ENCODE measurements at places on chromosomes 2 and 18.

DNA sequence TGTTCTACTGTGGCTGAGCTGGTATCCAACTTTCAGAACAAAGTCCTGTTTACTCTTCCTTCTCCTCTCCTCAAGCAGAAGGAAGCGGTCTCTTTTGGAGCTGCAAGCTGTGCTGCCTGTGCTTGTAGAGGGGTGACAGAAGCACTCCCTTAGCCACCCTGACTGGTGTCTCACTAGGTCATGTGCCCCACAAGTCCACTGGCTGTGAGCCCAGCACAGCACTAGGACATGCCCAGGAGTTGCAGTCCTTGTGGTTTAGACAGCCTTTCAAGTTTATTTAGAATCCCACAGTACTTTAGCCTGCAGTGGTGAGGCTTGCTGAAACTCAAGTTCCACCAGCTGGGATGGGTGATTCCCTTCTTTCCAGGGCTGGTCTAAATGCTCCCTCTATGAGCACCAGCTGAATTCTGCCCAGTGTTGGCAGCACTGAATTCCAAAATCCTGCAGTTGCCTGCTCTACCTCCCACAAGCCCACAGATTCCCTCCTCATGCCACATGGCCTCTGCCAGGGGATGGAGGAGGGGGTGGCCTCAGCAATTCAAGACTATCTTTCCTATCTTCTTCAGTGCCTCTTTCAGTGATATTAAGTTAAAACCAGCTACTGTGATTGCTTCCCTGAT is 61.2 kb downstream of the CCDC85A start:
- DNase-seq, result no peak

DNA sequence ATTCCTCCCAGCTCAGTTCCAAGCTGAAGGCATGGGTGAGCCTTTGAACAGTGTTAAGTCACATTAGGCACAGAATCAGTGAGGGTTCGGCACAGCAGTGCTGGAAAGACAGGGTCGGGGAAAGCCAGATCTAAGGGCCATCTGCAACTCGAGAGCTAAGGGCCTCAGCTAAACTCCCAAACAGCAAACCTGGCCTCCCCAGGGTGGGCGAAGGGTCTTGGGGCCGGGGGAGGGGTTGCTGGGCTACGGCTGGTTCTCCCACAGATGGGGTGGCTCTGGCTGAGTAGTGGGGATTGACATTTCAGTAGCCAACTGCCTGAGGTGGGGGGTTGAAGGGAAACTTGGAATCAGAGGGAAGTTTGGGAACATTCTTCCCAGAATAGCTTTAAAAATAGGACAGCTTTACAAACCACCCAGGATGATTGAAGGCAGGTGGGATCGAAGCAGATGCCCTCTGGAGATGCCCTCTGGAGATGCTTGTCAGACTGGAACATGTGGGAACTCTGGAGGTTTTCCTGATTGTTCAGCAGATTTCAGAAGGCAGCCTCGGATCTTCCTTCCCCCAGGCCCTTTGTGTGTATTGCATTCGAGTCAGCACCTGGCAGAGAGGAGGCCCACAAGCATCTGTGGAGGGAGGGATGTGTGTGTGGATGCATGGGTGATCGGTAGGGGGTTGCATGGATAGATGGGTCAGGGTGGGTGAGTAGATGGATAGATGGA is 156.4 kb downstream of the SMAD7 start:
- DNase-seq, result no peak

DNA sequence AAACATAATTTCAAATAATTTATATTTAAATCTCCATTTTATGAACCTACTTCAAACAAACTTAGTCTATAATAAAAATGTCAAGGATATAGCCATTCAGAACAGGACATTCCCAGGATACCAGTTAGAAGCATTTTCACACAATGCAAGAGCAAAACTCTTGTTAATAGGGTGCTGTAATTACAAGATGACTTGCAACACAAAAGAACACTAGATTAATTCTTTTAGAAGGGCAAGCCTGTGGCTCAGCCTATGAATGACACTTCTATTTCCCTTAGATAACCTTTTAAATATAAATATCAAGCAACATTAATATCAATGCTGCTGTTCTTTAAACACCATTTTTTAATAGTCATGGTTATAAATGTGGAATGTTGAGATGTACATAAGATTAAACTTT is 157.9 kb upstream of the SCN7A start:
- no peak for DNase-seq

- DNase-seq, result no peak
Measured at GRCh38 chr2:238945433-238946150, 97.7 kb downstream of the TWIST2 start.

- DNase-seq, result no peak
Measured at GRCh38 chr2:319059-319600, 31.2 kb upstream of the ALKAL2 start.

DNA sequence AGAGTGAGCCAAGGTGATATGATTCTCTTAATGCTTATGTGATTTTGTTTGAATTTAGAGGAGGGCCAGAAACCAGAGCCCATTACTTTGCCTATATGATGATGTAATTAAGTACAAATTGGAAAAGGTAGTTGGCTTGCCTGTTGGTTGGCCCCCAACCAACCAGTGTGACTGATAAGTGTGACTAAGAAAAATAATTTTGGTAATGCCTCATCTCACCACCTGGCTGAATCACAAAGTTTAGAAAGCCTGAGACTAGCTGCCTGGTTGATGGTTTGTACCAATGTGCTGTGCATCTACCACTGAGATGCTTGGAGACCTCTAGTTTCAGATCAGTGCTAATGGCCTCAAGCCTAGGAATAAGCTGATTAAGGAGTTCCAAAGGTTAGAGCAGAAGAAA is 338.7 kb downstream of the CDH2 start:
- DNase-seq, result no peak

GRCh38 chr2:177588671-177589070 is 196.1 kb downstream of the AGPS start:
- no peak for DNase-seq

GRCh38 chr2:27701676-27702075 is 38.0 kb downstream of the SLC4A1AP start:
- DNase-seq, result no peak

DNA sequence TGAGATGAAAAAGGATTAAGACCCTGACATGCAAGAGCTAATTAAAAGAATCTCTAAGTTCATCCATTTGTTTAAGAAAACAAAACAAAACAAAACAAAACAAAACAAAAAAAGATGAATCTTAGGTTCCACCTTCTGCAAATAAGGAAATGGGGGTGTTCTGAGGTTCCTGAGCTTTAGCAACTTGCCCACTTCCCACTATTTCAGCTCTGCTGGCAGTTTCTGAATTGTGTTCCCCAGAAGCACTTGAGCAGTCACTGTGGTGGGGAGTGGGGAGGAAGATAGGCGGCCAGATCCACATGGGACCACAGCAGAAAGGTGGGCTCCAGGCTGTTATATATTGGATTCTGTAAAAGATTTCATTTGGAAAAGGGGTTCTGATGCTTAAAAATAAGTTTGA is 20.3 kb downstream of the INO80C start:
- no peak for DNase-seq

GRCh38 chr2:231679908-231680284 is 28.4 kb upstream of the PTMA start:
- DNase-seq, result no peak

GRCh38 chr18:9695605-9696004 is 12.5 kb upstream of the RAB31 start:
- DNase-seq, result no peak

GRCh38 chr2:69549421-69549820 is 94.1 kb downstream of the AAK1 start:
- no peak for DNase-seq

DNA sequence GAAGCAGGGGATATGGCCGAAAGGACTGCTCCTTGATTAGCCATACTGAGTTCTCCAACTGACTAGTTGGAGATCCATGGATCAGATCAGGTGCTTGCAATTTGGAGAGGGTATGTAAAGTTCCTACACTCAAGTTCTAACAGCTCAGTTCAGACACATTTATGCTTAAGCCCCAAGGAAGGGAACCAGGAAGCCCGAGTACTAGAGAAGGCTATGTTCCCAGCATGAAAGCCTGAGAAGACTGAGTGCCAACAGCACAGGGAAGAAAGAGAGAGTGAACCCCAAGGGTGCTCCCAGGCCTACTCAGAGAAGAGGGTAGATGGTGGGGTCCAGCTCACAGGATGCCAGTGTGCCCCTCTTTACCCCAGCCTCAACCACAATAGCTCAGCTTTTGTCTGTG is 16.1 kb upstream of the SPTBN1 start:
- no peak for DNase-seq

GRCh38 chr18:25921677-25922421 is 168.6 kb downstream of the SS18 start:
- peak; percentile 6 for DNase-seq

GRCh38 chr2:44135296-44135695 is 33.4 kb upstream of the PPM1B start:
- no peak for DNase-seq

DNA sequence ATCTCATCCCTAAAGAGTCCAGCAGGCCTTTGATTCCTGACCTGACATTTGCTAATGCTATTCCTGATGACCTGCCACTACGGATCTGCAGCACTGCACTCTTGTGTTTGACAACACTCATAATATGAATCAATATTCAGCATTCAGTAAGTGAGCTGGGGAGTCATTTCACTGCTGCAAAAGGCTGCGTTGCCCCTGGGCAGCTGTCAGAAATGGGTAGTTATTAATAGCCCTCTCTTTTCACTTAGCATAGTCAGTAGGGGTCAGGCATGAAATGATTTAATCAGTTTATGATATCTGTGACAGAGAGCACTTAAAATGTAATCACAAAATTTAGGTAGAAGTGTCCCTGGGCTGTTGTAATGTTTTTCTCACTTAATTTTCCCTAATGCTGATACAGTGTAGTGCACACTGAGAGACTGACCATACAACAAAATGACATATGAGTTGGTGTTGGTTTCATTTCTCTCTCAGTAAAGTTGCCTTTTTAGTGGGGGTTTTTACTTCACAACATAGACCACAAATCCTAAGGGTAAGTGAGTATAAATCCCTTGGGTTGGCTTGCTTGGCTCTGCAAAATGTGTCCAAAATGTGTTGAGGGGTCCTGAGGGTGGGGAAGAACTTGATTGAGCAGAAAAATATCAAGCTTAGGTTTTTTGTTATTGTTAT is 184.8 kb downstream of the CAMKMT start:
- no peak for DNase-seq

DNA sequence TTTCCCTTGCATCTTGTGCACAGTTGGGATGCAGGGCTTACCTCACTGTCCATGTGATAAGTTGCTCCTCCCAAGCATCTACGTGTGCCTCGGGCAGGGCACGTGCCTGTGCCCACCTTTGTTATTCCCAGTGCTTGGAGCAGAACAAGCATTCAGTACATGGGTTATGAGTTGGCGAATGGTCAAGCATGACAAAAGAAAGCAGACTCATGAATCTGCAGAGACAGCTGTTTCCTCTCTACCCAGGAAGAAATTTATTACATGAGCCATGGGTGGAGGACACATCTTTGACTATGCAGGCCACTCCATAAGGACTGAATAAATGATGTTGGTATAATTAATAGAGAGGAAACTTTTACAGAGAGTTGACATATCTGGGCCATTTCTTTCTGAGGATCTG is 127.8 kb downstream of the TPGS2 start:
- no peak for DNase-seq

DNA sequence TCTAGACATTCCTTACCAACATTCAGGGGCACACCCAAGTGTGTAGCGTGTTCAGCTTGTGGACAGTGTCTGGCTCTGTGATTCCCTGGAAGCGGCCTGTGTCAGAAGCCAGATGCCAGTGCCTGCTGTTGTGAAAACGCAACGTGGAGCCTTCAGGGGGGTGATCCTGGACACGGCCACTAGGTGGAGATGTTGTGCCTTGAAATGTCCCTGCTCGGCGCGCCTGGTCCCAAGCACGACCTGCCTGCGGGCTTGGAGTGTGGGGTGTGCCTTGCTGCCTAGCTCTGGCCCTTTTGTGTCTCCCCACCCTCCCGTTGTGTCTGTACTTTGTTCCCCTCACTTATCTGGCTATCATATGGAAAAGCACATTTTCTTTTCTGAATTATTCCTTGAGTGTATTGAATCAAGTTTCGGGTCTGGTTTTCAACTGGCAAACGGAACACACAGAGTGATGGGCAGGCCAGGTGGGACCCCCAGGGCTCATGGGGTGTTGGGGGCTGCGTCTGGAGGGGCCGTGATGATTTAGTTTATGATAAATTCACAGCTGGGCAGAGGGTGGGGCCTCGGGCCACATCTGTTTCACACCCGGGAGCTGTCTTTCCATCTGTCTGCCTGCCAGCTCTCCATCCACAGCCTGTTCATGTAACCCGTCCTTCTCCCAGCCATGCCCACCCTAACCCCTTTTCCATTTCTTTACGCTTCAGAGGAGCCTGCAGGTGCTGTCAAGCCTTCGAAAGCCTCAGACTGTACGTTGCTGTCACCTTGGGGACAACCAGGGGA is 95.5 kb downstream of the DYSF start:
- DNase-seq, result peak; percentile 24

DNA sequence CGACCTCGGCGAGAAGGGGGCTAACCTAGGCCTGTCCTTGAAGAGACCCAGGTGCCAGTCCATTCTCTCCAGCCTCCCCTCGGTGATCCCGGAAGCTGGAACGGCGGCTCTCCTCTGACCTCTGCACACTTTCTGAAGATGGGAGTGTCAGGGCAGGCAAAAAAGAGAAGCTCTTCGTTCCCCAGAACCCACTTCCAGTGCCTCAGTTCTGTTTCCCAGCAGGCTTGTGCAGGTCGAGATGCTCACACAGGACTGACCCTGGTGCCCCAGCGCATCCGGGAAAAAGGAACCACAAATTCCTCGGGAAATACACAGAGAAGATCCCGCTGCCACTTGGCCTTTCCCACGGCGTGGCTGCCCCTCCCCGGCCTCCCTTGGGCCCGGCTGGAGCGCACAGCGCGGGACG is 681 bp upstream of the PTPN18 start:
- DNase-seq, result no peak

DNA sequence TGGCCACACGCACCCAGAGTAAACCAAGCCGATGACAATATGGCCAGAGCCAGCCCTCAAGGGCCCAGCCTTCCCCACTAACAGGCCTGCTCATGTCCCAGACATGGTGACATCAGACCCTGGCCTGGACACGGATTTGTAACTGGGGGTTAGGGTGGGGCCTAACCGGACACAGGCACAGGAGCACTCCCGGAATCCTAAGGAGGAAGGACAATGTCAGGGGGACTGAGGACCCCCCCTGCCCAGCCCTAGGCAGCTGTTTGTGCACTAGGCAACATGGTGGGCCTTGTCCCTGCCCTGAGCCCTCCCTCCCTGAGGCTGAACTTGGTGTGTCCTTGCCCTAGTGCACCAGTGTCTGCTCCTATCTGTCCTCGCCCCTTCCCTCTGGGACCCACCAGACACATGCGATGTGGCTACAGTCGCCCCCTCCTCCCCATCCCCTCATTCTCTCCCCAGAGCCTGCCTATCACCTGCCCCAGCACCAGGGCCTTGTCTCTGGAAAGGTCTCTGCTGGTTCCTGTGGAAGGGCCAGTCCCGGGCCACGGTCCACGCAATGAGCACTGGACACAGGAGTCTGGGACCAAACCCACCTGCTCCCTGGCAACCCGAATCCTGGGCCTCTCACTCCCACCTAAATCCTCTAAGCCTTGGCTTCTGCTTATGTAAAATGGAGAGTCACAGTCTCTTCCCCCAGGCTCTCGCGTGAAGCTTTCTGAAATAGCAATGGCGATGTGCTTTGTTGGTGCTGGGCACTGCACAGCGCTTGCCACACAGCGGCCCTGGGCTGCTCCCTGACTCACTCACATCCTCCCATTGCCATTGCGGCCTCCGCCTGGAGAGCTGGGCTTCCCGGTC is 76.5 kb upstream of the RAB6C start:
- DNase-seq, result no peak

- no peak for DNase-seq
Measured at GRCh38 chr2:223797037-223797436, 40.3 kb downstream of the AP1S3 start.

All from stimulated activated naive CD4-positive, alpha-beta T cell (primary cell).